T-helper 17 cell (primary cell): ENCODE measurements at places on chromosomes 11 and 22.

DNA sequence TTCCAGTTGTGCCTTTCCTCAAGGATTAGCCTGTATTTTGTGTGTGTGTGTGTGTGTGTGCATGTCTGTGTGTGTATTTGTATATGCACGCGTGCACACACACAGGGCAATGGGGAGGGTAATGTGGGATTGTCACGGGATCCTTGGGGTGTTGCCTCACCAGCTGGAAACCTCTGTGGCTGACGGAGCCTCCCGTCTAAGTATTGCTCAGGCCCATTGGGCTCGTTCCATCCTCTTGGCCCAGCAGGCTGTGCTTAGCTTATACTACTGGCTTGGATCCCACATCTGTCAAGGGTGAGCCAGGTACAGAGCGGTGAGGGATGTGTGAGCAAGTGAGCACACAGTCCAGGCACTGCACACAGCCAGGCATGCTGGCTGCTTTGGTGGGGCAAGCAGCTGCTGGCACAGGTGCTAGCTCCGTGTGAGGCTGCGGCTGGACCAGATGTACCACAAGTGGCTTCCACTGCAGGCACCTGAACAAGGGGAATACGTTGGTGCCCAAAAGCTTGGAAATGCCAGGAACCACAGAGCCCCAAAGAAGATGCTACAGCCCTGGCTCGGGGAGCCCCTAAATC lies 462.8 kb downstream of the NELL1 start:
- no peak for DNase-seq

DNA sequence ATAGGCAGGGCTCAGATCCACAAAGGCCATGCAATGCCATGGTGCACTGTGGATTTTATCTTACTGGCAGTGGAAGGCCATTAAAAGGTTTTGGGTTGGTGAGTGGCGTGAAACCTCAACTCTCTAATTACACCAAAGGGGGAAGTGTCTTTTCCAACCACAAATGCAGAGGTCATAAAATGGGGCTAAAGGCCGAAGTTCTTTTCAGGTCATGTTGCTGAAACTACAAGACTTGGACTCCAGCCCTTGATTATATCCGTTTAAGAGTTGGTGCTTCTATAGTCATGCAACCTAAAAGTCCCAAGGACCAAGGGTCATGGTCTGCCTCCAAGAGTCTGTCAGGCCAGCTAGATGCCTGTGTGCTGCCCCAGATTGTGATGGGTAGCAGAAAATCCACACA lies 434.3 kb downstream of the RAB38 start:
- DNase-seq, result no peak

DNA sequence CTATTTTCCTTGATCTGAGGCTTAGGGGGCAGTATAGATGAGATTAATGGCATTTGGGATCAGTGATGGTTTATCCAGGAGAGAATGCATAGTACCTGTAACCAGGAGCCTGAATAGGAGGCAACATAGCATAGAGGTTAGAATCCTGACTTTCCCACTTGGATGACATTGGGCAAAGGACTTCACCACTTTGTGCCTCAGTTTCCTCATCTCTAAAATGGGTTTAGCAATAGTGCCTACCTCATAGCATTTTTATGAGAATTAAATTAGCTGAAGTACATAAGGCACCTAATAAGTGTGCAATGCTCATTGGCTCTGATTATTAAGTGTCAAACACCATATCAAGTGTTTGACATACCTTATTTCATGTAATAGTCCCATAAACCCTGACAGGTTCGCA lies 30.8 kb downstream of the CD44 start:
- DNase-seq, result no peak

- no peak for DNase-seq
These were observed 991.7 kb downstream of the OPCML start for GRCh38 chr11:132540581-132540980.

DNA sequence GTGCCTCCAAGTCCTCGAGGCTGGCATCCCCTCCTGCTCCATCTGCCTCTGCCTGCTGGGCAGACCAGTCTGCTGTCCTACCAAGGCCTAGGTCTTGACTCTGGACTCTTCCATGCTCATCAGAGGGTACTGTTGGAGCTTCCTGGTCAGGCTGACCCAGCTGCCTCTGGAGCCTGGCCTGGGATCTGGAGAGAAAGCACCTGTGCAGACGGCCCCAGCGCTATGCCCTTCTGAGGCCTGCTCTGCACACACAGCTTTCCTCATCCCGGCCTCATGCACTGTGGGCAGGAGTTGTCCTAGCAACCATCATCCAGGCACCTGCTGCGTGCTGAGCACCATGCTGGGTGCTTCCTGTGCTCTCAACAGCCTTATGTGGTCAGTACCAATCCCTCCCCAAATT lies 70.8 kb downstream of the CDKN1C start:
- DNase-seq, result no peak

GRCh38 chr11:47060807-47061206 lies 115.9 kb downstream of the ARFGAP2 start:
- DNase-seq, result no peak

DNA sequence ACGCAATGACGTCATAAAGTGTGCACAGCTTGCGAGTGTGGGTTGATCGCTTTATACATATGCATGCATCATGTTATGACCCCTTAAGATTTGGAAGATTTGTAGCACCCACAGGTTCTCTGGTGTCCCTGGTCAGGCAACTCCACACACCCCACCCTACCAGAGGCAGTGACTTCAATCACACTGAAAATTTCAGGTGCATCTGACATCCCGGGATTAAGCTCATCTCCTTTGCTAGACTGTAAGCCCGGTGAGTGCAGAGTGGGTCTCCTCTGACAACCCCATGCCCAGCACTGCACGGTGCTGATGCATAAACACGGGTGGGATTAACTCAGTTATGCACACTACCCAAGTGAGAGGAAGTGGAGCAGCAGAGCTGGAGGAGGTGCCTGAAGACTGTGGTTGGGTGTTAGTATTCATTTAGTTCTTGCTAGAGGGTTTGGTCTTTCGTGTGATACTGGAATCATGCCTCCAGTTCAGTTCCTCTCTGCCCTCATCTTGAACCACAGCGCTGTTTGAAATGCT lies 6.5 kb downstream of the ARSA start:
- DNase-seq, result no peak

DNA sequence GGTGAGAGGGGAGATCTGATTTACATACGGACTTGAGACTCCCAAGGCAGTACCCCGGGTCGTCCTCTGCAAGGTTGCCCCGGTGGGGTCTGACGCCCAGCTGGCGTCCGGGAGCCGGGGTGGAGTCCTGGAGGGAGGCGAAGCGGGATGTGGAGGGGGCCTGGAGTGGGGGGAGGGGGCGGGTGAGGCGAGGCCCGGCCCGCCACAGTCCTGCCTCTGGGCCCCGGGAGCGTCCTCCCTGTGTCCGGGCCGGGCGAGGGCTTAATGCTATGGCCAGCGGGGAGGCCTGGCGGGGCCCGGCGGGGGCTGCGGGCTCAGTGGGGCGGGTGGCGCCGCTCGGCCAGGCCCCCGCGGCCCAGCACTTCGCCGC lies 2.4 kb upstream of the MYBPC3 start:
- DNase-seq, result no peak

DNA sequence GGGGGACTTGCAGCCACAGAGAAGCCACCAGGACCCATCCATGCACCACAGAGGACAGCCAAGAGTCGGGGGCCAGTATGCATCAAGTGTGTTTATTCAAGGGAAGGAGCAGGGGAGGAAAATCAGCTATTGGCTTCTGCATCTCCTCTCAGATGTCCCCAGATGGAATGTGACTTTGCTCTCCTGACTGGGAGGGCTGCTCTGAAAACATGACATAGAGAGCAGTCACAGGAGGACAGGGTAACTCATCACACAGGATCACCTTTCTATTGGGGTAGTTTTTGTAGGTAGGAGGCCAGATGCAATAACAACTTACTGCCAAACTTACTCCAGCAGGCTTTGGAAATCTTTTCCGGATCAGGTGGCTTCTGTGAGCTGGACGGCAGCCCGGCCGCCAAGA lies 121.0 kb upstream of the OPCML start:
- no peak for DNase-seq

GRCh38 chr11:12285106-12285505 lies 92.3 kb upstream of the PARVA start:
- DNase-seq, result no peak

GRCh38 chr11:128766591-128767081 lies 72.8 kb downstream of the FLI1 start:
- DNase-seq, result no peak

DNA sequence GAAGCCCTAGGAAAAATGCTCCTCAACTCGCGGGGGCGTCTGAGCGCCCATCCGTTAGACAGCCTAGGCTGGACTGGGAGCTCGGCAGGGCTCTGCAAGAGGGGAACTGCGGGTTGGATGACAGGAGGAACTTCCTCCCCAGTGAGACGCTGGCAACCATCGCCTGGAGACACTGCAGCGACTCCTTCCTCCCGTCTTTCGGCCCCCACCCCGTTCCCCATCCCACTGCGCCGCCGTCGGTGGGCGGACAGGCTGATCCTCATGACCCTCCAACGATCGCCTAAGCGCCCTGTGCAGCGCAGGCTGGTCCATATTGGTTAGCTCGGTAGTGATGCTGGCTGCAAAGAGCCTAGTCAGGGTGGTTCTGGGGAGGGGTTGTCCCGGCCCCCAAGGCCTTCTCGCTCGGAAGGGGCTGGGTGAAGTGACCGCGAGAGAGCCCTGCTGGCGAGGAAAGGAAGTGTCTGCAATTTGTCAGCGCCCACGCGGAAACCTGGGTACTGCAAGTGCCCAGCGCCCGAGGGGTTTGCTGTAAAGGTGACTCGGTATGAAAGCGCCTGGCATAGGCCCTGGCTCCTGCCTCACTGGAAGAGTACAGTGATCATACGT lies 638 bp downstream of the NRGN start:
- DNase-seq, result peak; percentile 42

GRCh38 chr11:12949453-12949852 lies 59.7 kb upstream of the RASSF10 start:
- DNase-seq, result no peak

DNA sequence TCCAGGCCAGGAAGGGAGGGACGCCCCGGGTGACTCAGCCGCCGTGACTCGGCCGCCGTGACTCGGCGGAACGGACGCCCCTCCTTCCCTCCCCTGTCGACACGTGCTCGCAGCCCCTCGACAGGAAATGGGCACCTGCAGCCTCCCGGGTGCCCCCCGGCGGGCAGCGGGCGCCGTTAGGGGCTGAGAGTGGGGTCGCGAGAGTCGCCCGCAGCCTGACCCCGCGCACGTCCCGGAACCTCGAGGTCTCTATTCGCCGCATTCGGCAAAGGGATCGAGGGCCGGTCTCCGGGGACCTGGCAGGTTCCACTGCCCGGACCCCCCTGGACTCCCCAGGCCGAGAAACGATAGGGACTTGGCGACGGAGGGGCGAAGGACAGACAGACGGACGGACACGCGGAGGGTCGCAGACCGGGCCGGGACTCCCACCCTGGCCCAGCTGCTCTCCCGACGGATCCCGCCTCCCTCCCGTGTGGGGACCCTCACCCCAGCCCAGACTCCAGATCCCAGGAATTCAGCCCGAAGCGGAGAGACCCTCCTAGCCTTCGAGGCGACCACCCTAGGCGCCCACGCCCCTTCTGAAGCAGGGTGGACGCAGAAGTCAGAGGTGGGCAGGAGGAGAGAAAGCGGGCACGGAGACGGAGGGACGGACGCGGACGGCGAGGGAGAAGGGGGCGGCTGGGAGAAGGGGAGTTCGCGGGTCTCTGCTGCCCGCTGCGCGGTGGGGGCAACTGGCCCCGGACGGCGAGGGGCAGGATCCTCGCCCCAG lies 648 bp downstream of the FOSL1 start:
- peak; percentile 47 for DNase-seq

- DNase-seq, result no peak
These were observed 360.2 kb downstream of the KCNA4 start for GRCh38 chr11:29656597-29656996.

DNA sequence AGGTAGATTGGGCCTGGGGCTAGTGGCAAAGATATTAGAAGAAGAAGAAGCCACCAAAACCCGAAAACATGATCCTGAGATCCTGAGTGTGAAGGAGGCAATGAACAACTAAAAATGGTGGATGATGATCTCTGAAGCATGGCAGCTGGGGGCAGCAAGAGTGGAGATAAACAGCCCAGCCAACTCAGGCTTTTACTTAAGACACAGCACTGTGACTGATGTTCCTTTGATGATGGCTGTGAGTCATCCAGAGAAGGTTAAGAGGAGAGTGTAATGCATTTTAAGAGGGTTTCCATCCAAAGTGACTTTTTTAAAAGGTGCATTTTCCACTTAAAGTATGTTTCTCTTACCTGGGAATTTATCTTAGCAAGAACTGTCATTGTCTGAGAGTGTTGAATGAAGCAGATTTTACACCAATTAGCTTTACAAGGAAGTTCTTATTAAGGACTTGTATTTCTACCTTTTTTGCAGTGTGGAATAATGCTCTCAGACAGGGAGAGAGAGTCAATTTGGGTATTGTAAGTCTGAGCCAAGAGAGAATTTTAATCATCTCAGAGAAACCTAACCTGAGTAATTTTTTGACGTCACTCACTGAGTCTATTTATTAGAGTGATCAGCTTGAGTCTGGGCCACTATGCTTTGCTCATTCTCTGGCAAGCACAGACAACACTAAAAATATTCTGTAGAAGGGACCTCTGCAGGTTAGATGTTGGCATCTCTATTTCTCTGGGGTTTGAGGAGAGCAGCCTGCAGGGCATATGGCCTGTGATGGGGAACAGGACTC lies 14.1 kb upstream of the CALCB start:
- DNase-seq, result no peak

DNA sequence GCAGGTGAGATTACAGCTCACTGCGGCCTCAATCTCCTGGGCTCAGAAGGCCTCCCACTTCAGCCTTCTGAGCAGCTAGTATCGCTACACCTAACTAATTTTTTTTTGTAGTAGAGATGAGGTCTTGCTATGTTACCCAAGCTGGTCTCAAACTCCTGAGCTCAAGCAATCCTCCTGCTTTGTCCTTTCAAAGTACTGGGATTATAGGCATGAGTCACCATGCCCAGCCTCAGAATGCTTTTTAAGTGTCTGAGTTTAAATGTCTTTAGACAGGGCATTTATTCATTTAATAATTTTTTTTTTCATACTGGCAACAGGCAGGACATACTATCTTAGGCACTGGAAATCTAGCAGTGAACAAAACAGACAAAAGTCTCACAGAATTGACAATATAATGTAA lies 27.7 kb downstream of the LRP4 start:
- DNase-seq, result no peak
